HT-29 (cell line): ENCODE measurements at places on chromosomes 12 and 14.

GRCh38 chr14:61188196-61188595 is 92.9 kb downstream of the TMEM30B start:
- DNase-seq = no peak

GRCh38 chr12:47801904-47802246 is 17.8 kb downstream of the HDAC7 start:
- DNase-seq = no peak

- peak; percentile 53 for DNase-seq
These were observed 40.1 kb upstream of the EVL start for GRCh38 chr14:100025111-100025510.

DNA sequence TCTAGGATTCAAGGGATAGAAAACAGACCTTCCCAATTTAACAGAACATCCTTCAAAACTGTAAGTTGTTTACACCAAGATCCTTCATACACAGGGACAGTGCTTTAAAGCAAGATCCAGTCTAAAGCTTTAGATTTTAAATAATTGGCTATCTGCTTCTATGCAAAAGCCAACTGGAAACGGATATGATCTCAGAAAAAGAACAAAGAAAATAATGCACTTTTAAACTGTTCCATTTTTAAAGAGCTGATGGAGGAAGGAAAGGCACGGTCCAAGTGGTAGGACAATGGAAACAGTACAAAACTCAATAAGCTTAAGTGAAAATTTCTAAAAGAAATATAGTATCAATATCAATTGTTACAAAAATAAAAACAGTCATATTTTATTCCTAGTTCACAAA is 27.7 kb downstream of the LRP6 start:
- DNase-seq = no peak

DNA sequence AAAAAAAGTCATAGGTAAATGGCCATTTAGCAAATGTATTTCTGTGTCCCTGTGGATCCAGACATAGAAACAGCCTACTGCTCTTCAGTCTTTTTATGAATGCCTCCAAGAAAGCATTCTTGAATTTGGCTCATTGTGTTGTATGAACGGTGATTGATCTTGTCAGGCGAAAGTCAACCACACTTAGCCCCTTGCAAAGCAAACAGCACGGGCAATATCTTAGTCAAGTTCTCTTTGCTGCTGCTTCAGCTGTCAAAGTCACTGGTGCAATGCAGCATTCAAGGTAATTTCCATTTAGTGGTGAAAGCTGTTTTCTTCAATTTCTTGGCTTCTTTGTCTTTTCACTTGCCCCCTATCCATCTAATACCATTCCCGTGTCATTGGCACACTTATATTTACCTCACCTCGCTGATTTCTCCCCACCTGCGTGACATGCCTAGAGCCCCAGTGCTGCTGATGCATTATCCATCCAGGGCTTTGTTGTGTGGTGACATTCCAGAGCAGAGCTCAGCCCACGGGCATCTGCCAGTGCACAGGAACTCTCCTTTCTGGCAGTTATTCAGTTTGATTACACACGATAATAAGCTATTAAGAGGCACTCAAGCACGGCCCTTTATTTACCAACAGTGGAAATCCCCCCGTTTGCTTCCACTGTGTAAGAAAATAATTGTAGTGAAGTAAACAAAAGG is 362.3 kb upstream of the NOVA1 start:
- no peak for DNase-seq

GRCh38 chr14:38090506-38090905 is 117.2 kb upstream of the SSTR1 start:
- DNase-seq = no peak

GRCh38 chr12:130863298-130863697 is 8.6 kb upstream of the RAN start:
- no peak for DNase-seq

DNA sequence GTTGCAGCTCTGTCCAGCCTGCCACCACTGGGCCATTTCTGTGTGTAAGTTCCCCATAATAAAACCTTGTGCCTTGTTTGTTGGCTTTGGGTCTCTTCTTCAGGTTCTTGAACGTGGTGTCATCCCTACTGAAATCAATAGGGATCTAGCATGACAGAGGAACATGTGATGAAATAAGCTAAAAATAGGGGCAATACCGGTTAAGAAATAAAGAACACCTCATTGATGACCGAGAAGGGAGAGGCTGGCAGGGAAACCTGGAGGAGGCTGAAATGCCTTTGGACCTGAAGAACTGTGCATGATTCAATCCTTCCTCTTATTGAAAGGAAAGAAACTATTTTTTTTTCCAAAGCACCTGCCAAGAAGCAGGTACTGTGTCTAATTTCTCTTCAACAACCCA is 172.3 kb downstream of the PPM1H start:
- no peak for DNase-seq

DNA sequence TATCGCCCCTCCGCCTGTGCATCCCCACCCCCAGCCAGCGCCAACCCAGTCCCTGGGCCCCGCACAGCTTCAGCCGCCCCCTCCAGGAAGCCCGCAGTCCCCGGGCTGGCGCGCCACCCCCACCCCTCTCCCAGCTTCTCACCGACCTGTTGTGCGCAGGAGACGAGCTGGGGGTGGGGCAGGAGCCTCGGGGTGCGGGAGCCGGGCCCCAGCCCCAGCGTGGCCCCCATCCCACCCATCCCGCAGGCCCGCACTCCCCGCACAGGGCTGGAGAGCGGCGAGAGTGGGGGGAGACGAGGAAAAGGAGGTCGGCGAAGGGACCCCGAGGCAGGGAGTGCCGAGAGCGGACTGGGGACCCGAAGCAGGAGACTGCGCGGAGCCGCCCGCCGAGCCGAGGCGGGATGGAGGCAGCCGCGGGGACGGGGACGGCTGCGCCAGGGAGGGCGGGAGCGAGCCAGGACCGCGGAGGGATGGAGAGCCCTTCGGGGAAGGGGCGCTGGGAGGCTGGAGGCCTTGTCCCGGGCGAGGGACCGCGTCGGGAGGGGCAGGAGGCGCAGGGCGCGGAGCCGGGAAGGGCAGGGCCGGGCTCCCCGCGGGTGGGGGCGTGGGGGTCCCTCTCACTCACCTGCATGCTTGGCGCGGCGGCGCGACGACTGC is 498 bp downstream of the PIANP start:
- DNase-seq = no peak

- DNase-seq = no peak
These were observed 136.4 kb downstream of the CNTN1 start for GRCh38 chr12:40828593-40828990.

DNA sequence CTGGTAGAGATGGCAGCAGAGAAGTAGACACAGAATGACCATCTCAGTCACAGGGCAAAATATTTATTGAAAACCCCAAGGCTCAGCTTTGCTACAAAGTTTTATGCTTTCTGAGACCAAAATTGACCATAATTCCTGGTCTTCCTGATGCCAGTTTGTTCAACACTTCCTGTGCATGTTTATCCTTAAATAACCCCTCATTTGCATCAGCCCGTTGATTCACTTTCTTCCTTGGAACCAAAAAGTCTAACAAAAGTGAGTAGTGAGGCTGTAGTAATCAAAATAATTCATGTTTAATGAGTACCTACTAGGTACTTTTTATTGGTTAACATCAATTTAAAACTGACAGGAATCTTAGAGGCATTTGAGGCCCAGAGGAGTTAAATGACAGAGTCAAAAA is 51.7 kb downstream of the TRHDE start:
- no peak for DNase-seq

DNA sequence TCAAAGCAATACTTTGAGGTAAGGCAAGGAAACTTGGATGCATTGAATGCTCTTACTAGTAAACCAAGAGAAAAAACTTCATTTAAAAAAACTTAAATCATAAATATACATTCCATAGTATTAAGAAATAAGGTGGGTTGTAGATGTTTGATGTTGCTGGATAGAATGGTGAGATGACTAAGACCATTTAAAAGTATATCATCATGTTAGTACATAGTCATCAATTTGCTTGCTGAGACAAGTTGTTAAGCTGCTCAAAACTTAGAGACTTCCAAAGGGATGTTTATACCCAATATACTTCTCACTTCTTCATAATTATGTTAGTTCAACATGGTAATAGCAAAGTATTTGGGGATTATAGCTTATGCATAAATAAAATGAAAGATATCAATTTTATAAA is 675.5 kb upstream of the MGAT4C start:
- no peak for DNase-seq
